Activated gamma-delta T cell treated with anti-CD3 and anti-CD28 coated beads, Interleukin-2, amount 50 U/mL, for 16 hours (primary cell): ENCODE measurements at places on chromosomes 12 and 14.

DNA sequence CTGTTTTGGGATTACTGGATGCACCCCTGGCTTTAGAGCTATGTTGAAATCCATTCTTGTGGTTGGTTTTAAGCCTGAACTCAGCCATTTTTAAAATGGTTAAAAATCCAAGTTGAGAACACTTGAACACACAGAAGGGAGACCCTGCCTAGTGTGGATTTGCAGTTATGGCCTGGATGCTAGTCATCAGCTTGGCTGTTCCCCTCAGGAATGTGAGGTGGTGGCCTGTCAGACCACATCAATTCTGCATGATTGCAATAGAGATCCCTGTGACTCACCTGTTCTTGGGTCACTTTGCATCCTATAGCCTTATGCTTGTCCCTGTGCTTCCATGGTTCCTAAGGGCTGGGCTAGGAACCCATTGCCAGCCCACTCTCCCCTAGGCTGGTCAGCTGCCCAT lies 454.1 kb downstream of the ATP23 start:
- DNase-seq: no peak

DNA sequence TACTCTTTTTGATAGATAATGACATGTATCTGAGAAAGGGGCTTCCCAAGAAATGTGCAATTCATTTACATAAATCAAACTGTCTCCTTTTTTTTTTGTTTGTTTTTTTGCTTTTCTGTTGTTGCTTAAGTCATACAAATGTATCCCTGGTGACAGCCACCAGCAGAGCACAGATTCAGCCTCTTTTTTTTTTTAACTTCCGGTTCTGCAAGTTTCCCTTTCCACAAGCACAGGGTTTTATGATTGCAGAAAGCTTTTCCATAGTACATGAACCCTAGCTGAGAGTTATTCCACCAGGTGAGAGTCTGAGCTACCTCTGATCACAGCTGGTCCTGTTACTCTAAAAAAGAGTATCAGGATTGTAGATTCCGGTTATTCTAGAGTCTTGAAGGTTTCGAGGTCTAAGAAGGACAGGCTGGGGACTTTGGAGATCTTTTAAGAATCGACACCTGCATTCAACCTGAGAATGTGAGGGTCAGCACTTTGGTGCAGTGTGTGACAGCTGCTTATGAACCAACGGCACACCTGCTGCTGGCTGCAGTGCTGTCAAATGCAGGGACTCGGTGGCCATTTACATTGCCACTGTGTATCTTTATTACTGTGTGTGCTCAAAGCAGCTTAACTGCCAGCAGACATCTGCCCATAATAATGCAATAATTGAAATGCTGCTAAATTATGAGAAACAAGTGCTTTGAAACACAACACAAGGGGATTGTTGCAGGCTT lies 551.7 kb downstream of the NRXN3 start:
- DNase-seq: no peak

GRCh38 chr14:35637851-35638250 lies 103.9 kb downstream of the INSM2 start:
- no peak for DNase-seq

- DNase-seq: no peak
Measured at GRCh38 chr14:104086661-104087461, 1.4 kb downstream of the ASPG start.

GRCh38 chr14:20305265-20306078 lies at the start of gene TTC5:
TTC5 (minus strand) TSS chr14:20305951; CDS start chr14:20305937, 14 bp downstream.
- DNase-seq: peak; percentile 85

DNA sequence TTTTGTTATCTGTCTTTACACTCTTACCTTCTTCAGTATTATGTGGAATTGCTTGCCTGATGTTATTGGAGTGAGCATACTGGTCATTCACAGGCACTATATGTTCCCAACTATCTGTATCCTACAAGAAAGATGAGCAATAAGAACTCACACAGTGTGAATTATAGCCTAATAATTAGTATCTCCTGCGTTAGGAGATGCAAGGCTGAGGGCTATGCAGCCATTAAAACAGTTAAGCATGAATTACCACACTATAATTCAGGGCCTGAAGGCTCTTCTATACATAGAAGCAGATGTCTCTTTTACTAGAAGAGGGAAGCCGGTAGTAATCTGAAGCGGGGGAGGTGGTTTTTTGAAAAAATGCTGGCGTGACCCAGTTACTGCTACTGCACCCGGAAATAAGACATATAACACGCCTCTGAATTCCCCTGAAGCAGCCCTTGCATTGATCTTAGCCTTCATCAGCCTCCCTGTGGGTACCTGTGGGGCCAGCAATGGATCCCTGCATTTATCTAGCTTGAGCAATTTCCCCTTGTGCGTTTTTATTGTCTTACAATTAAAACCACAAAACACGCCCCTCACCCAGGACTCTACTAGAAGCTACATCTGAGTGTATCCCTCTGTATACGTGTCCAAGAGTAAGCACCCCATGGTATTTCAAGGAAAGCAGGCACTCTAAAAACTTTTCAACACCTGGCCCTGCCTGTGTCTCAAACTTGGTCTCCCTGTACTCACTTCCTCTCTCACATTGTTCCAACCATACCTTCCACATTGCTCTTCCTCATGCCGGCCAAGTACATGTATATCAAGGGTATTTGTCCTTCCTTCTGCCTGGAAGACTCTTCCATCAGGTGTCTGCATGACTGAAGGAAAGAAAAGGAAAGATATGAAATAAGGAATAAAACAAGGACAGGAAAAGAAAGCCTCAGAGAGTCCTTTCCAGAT lies 210.9 kb upstream of the ARID2 start:
- peak; percentile 29 for DNase-seq

- DNase-seq: no peak
Measured at GRCh38 chr12:43015090-43015737, 425.7 kb upstream of the PRICKLE1 start.
